ENCODE measurements at places on chromosomes 2 and 18.

DNA sequence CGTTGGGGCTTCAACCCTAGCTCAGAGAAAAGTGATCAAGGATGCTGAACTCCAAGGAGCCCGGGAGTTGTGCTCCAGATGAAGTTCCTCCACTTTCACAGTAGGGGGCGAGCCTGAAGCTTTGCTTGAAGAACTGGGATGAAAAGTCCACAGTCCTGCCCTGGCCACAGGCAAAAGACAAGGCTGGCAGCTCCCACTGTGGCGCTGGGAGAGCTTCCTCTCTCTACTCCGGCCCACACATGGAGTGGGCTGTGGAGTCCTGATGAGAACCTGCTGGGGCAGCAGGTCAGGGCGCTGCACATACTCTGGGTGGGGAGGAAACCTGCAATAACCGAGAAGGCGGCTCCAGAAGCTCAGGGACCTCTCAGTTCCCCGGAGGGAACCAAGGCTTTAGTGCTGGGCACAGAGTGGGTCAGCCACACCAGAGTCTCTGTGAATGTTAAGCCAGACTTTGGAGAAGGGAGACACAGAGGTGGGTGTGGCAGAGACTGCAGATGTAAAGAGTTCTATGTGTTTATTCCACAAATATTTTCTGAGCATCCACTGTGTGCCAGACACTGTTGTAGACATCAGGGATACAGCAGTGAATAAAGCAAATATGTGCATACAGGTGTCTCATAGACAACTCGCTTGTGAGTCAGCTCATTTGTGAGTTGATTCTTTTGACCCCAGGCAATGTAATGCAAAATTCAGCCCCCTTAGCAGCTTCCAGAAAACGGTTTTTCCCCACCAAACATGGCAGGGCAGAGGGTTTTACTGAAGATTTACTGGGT is 48.0 kb upstream of the MRPL33 start:
- no peak for DNase-seq

DNA sequence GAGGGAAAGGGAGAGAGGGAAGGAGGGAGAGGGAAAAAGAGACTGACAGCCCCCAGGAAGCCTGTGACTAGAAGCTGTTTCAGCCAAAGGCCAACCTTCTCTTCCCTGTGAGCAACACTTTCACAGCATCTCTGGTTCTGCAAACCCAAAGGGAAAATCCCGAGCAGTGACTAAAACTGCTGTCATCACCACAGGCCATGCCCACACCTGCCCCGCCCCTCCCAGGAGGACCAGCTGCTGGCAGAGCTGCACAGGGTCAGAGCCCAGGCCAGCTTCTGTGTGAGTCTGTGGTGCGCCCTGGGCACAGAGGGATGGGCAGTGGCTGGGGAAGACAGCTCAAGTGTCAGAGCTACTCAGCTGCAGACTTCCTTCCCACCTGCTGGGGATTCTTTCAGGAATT is 64.9 kb upstream of the OTOS start:
- DNase-seq = no peak

DNA sequence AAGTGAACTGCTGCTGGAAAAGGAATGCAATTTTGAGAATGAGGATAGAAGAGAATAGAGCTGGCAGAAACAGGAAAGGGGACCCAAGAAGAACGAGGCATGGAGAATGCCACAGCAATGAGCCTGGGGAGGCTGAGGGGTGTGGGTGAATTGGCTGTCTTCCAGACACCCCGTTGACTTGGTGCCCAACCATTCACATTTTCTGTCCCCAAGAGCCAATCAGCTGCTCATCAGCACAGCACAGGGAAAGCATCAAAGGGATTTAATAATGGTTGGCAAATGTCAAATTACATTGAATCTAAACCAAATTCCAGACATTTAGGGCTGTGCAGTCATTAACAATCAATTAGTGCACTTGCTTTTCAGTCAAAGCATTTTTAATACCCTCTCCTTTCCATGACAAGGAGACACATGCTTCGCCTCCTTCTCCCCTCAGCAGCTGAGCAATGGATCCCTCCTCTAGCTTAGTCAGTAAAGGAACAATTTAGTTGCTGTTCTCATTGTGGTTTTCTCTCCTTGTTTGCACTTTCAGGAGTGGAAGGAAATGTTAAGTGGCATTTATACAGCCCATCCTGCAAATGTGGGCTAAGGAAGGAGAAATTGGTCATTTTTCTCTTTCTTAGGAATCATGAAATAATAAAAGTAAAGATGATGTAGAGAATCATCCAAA is 98.8 kb downstream of the KLF7 start:
- no peak for DNase-seq

- DNase-seq = no peak
Measured at GRCh38 chr2:240959214-240959940, 39.0 kb upstream of the SNED1 start.

DNA sequence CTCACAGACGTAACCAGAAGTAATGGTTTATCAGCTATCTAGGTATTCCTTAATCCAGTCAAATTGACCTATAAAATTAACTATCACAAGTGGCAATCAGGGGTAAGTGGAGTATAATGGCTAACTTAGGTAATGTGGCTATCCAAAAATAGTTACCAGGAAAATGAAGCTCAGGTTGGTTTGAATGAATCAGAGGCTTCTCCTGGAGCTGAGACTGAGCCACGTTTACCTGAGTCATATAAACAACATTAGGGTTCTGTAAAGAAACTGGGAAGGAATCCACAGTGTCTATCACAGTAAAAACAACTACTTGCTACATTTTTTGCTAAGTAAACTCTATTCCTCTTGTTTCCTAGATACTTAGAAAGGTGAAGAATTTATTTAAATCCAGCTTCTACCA is 236.0 kb upstream of the SPHKAP start:
- no peak for DNase-seq

DNA sequence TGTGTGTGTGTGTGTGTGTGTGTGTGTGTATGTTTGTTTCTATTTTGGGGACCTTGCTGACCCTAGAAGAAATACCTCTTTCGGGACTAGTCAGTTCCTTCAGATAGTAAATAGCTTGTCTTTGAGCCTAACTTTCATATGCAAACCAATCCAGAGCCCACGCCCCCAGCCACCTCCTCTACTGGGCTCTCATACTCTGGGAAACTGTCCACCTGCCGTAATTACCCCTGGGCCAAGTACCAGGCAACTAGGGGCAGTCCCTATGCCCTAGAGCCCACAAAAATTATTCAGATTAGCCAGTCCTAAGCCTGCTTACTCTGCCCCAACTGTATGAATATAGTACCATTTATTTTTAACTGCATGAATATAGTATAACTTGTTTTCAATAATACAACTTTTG is 970.4 kb downstream of the EPHA4 start:
- DNase-seq = no peak

- no peak for DNase-seq
Measured at GRCh38 chr2:69081001-69081580, 68.1 kb downstream of the ANTXR1 start.

Measured in stimulated activated CD8-positive, alpha-beta memory T cell treated with anti-CD3 and anti-CD28 coated beads, Interleukin-15, amount 100 ng/mL, for 24 hours (primary cell).